Kidney epithelial cell (primary cell): ENCODE measurements at places on chromosomes 12 and 14. TPM values are rescaled to one million over a fixed set of nuclear protein-coding genes. Genes with fewer than 3 reads are reported as not detected.

Gene GARIN6
- not detected in 2 replicates for total RNA-seq

Gene DIO3
- 0.13 and 0.27 TPM in 2 replicates for total RNA-seq

Gene SLC25A21
- total RNA-seq, result 2.1 and 51.1 TPM in 2 replicates

Gene CLEC4C
- total RNA-seq, result not detected in 2 replicates

Gene KRT83
- not detected in 2 replicates for total RNA-seq

Gene HOXC6
- 1.1 and 1.8 TPM in 2 replicates for total RNA-seq

Gene PROX2
- not detected in 2 replicates for total RNA-seq

Gene WNT5B
- 26.4 and 28.5 TPM in 2 replicates for total RNA-seq

Gene DAD1
- 328 and 351 TPM in 2 replicates for total RNA-seq

Gene BMP4
- total RNA-seq, result 2.7 and 3.1 TPM in 2 replicates

Gene C12orf50
- not detected in 2 replicates for total RNA-seq

Gene OASL
- 0.58 and 1.4 TPM in 2 replicates for total RNA-seq

Gene SHMT2
- total RNA-seq, result 490 and 536 TPM in 2 replicates

Gene RNASE11
- total RNA-seq, result not detected in 2 replicates

Gene PTGER2
- total RNA-seq, result 0.46 and 1.4 TPM in 2 replicates

Gene SLC17A8
- under 0.01 TPM in 1 of 2 replicates, not detected in the other for total RNA-seq

Gene MYF5
- not detected in 2 replicates for total RNA-seq

DNA sequence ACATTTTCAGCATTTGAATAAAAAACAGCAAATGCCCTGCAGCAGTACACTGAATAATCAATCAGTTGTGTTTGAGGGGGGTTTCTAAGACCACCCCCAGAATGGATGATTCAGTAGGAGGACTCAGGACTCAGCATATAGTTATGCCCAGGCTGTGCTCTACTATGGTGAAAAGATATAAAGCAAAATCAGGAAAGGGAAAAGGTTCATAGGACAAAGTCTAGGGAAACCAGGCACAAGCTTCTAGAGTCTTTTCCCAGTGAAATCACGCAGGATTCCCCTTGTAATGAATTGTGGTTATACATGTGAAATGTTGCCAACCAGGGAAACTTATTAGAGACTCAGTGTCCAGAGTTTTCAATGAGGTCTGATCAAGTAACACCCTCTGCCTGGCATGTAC lies 25.0 kb upstream of the SLC17A8 start:
- no peak for DNase-seq

DNA sequence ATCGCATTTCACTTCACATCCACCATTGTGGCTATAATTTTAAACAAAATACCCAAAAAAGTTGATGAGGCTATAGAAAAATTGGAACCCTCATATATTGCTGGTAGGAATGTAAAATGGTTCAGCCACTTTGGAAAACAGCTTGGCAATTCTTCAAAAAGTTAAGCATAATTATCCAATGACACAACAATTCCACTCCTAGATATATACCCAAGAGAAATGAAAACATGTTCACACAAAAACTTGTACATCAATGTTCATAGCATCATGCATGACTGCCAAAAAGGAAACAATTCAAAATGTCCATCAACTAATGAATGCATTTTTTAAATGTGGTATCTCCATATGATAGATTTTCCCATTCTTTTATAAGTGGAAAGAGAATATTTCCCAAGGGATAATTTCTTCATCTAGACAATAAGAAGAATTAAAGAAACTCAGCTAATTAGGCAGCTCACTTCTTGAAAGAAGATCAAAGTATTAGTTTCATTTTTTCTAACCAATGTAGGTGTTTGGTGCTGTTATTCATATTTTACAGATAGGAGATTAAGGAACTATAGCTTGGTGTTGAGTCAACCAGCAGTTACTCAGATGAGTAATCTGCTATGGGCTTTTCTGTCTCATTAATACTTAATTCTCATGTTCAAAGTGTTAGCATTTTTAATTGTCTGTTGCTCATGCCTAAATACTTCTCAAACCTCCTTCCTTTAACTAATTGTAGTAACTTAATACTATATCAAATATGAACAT lies 32.8 kb downstream of the YEATS4 start:
- no peak for DNase-seq

- DNase-seq, result no peak
Measured at GRCh38 chr12:47686645-47687240, 19.1 kb downstream of the RPAP3 start.

GRCh38 chr14:91835920-91836843 lies 31.2 kb downstream of the TC2N start:
- DNase-seq, result no peak

- no peak for DNase-seq
Measured at GRCh38 chr12:124675881-124676713, 108.7 kb upstream of the NCOR2 start.

DNA sequence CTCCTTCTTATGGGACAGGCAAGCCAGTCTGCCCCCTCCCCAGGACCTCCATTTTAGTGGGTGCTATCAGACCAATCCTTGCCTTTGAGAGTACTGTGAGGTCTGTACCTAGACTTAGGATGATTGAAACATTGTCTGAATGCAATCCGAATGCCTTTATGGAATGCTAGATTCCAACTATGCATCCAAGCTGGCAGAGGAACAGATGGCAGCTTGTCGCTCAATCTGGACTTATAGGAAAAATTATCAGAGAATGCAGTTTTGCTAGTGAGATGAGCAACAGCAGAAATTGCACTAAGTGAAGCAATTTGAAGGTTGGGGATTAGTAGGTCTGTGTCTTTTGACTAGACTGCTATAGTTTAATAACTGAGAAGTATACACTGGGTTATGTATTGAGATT lies 109.1 kb downstream of the DYRK2 start:
- DNase-seq, result no peak

DNA sequence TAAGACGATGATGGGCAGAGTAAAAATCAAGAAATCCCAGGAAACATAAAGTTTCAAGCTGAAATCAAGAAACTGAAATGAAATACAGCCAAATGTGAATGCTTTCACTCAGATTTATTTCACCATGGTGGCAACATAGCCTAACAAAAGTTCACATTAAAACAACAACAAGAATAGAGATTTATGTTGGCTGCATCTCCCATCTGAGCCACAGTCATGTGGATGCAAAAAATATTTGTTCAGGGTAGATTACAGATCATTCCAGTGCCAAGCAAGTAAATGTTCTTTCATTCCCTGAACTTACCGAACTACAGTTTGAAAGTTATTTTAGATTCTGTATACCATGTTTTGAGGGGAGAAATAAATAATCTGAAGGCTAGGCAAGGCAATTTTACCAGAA lies 159.9 kb upstream of the TMTC1 start:
- no peak for DNase-seq

- DNase-seq, result no peak
Measured at GRCh38 chr12:69981881-69982475, 157.0 kb downstream of the MYRFL start.

DNA sequence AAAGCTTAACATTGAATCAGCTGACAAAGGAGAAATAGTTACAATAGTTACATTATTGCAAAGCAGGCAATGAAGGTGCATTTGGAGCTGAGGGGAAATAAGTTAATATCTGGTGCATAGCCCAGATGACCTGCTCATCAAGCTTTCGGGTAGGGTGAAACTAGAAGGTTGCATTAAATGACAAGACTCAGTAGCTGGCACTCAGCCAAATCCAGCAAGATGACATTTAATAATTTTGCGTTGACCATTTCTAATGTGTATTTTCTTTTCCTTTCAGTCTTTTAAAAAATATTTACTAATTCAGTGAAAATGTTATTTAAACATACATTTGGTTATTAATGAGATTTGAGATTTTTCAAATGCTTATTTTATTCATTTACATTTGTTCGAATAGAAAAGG lies 188.6 kb downstream of the SLC5A8 start:
- no peak for DNase-seq

DNA sequence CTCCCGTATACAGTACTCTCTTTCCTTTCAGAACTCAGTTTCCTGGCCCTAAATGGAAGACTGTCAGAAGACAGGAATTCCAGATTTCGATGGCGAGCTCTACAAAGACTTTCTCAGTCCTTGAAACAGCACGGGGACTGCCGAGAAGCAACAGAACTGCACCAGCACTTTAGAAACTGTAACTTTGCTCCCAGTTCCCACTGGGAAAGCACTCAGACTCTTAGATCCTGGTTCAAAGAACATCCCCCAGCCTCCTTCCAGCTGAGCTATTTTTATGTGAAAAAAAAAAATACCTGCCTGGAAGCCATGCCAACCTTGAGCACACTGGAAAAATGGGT lies 1.8 kb downstream of the PXN start:
- no peak for DNase-seq

DNA sequence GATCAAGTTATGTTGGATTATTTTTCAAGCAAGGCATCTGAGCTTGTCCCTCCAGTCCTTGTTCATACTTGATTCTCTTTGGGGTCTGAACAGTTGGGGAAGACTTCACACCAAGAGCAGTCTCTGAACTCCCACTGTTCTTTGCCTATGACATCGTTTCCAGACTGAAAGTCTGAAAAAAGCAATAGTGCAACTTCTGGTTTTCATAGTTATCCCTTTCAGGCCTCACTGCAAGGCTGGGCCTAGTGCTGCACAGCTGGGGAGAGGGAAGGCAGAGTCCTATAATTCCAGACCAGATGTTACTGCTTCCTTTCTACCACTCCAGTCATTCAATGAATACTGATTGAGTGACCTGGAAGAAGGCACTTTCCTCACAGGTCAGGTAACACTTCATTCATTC lies 187.1 kb upstream of the CCND2 start:
- DNase-seq, result no peak

DNA sequence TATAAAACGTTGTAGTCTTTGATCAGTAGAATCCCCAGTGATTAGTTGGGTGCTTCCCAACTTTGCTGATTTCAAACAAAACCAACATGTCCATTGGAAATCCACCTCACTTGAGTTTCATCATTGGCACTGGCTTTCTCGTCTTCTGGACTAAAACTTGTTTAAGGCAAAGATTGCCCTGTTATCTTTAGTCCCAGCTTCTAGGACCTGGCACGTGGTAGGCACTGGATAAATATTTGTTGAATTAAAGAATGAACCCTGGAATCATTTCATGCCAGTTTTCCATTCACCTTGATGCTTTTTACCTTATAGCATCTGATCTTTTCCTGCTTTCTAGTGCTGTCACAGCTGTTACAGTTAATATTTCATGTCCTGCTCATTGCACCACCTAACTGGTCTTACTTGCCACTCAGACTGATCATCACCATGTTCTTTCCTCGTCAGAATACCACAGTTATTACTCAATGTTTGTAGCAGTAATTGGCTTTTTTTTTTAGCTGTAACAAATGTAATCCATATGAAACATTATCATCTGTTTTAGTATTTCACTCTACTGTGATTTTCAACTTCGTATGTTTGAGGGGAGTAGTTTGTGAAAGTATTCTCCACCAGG lies 7.3 kb upstream of the C12orf50 start:
- no peak for DNase-seq

GRCh38 chr12:32178341-32179010 lies 71.8 kb downstream of the BICD1 start:
- no peak for DNase-seq

GRCh38 chr12:108115123-108116121 lies 13.7 kb upstream of the WSCD2 start:
- no peak for DNase-seq

GRCh38 chr12:113203852-113204760 lies 17.2 kb upstream of the TPCN1 start:
- no peak for DNase-seq

DNA sequence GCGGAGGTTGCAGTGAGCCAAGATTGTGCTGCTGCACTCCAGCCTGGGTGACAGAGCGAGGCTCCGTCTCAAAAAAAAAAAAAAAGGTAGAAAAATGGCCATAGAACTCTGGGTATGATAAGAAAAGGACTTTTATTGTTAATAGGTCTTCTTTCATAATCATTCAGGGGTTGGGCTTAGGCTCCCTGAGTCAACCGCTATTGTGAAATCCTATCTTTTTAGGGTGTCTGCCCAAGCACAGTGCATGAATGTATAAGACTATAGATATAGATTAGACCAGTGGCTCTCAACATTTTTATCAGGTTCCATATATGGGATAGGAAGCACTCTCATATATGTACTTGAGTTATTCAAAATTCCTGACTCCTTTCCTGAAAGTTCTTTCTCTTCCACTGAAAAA lies 48.7 kb upstream of the USP15 start:
- no peak for DNase-seq

GRCh38 chr12:54641554-54641953 lies 6.6 kb downstream of the DCD start:
- no peak for DNase-seq

- no peak for DNase-seq
Measured at GRCh38 chr14:56087671-56088471, 30.3 kb upstream of the PELI2 start.

DNA sequence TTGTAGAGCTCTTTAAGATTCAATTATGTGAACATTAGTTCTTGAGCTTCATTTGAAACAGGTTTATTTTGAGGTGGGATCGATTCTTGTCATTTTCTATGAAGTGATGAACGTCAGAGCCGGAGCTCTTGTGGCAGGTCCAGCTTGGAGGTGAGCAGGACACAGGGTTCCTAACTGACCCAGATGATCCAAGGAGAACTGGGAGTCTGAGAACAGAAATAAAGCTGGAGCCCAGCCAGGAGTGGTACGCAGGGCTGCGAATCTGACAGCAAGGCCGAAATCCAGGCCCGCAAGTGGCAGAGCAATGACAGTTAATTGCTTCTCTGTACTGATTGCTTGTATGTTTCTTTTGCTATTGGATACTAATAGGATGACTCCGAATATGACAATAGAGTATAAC lies 46.5 kb downstream of the EML1 start:
- no peak for DNase-seq

DNA sequence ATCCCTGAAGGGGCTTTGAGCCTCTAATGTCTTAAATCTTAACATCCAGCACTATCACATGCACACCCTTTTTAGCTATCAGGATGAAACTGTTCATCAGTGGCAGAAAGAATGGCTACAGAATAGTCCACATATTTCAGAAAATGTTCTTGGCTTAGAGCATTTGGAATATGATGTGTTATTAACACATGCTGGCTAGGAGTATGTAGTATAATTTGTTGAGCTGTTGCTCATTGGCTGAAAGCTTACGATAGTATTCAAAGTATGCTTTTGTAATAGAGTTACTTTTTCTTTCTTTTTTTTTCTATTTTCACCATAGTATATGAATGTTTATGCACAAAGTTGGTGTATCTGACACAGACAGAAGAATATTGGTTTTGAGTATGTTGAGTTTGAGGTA lies 55.1 kb downstream of the MNAT1 start:
- no peak for DNase-seq
